ENCODE measurements at places on chromosomes 5 and 9.

- no peaks in the 10 kb centered on the region for H3K36me3 ChIP-seq
- no peak for DNase-seq
- peaks cover 54% of the 10 kb centered on the region for H3K27me3 ChIP-seq
- no peak overlapping the region for H3K4me3 ChIP-seq
- no peak overlapping the region for H3K27ac ChIP-seq
These were observed 32.3 kb upstream of the CEP72 start for GRCh38 chr5:579746-580366.

GRCh38 chr5:29412979-29413378, 1780.5 kb upstream of the CDH6 start:
- H3K36me3 ChIP-seq, result no peaks in the 10 kb centered on the region
- no peak overlapping the region for H3K27ac ChIP-seq
- DNase-seq, result no peak
- no peak overlapping the region for H3K4me3 ChIP-seq
- H3K27me3 ChIP-seq, result no peaks in the 10 kb centered on the region

GRCh38 chr5:65696892-65697291, 25.0 kb downstream of the SGTB start:
- no peak for DNase-seq
- no peak overlapping the region for H3K27ac ChIP-seq
- no peak overlapping the region for H3K4me3 ChIP-seq
- no peaks in the 10 kb centered on the region for H3K27me3 ChIP-seq
- no peaks in the 10 kb centered on the region for H3K4me1 ChIP-seq

DNA sequence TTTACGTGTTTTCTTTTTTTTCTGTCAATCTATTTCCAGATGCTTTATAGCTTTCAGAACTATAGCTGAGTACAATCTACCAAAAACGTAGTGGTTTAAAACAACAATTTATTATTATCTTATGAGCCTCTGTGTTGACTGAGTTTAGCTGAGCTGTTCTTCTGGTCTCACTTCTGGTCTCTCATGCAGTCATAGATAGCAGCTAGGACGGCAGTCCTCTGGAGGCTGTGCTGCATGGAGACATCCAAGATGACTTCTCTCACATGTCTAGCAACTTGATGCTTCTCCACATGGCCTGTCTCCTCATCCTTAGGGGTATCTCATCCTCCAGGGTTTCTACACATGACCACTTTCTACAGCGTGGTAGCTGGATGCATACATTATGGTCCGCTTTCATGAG, 22.0 kb upstream of the RAD23B start:
- H3K4me3 ChIP-seq, result no peak overlapping the region
- DNase-seq, result no peak
- H3K27ac ChIP-seq, result no peak overlapping the region

DNA sequence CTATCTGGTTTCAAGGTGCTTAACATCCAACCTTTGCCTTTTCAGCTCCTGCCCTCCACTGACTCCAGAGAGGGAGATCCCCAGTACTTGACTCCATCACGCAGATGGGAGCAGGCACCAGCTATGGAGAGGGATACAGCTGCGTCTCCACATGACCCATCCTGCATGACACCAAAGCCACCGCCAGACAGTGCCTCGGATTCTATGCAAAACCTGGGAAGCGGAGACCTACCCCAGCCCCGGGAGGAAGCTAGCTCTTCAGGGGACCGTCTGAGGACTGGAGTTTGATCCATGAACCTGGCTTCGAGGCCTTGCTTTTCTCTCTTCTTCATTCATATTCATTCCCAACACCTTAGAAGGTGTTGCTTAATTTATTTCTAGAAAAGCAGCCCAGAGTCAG, 24.8 kb downstream of the HRH2 start:
- no peaks in the 10 kb centered on the region for H3K4me1 ChIP-seq
- no peak overlapping the region for H3K4me3 ChIP-seq
- no peaks in the 10 kb centered on the region for H3K36me3 ChIP-seq
- H3K27ac ChIP-seq, result no peak overlapping the region
